GM23248 (cell line): ENCODE measurements at places on chromosomes 1 and 21.

GRCh38 chr1:214085325-214085724, 97.6 kb downstream of the PROX1 start:
- no peak for DNase-seq

- DNase-seq: peak; percentile 54
These were observed 42.1 kb downstream of the TRIM33 start for GRCh38 chr1:114468710-114469468.

DNA sequence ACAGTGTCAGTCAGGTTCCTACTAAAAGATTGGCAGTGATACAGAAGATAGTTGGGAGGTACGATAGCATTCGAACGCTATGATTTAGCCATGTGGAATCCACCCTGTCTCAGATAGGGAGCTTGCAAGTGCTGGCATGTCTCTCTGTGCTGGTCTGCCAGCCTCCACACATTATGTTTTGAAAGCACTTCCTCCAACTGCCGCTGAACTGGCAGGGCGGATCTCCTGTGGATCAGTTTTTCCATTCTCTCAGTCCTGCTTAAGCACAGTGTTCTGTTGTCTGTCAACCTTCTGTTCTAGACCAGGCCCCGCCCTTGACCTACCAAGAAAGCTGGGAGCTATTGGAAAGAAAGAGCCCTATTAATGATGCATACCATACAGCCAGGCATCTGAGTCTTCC, 65.5 kb upstream of the PALMD start:
- peak; percentile 62 for DNase-seq

DNA sequence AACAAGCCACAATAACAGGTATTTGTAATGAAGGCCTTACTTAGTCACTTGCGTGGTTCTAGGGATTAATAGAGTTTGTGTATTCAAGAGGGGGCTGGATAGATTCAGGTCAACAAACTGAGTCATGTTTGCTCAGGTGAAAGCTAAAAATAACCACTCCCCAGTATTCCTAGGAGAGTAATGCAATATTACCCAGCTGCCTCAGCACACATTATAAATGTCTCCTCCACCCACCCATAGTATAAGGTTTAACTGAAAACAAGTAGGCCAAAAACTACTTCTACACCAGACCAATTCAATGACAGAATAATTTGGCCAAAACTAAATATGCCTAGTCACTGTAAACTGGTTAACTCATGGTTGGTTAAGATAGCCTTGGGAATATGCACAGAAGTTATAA, 34.4 kb downstream of the WLS start:
- DNase-seq: peak; percentile 24

DNA sequence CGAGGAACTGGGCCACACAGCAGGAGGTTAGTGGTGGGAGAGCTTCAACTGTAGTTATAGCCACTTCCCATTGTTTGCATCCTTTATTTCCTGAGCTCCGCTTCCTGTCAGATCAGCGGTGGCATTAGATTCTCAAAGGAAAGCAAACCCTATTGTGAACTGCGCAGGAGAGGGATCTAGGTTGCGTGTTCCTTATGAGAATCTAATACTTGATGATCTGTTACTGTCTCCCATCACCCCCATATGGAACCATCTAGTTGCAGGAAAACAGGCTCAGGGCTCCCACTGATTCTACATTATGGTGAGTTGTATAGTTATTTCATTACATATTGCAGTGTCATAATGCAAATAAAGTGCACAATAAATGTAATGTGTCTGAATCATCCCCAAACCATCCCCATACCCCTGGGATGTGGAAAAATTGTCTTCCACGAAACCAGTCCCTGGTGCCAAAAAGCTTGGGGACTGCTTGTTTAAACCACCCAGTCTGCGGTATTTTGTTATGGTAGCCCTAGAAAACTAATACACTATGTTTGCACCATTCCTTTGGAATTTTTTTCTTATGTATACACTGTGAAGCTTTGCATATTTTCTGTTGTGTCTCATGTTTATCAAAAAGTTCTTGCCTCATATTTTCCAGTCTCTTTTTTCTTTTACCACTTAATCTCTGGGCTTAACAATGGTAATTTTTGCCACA, 136.6 kb upstream of the IVNS1ABP start:
- peak; percentile 86 for DNase-seq

DNA sequence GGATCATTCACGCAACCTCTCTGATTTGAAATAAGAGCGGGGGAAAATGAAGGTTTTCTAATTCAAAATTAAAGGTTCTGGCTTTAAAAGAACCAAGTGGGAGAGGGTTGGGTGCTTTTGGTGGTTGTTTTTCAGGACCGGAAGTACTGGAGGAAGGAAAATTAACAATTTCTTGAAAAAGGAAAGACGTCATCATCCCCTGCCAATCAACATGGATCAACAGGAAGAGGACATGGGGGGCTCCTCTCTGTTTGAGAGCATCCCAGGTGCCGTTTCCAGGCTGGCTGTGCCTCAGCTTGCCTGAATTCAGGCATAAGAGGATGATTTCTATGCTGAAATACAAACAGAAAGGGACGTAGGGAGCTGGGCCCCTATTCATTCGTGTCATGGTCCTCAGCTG, 21.6 kb upstream of the NID1 start:
- DNase-seq: no peak

- DNase-seq: peak; percentile 31
These were observed 189.5 kb downstream of the RASAL2 start for GRCh38 chr1:178283409-178283808.

DNA sequence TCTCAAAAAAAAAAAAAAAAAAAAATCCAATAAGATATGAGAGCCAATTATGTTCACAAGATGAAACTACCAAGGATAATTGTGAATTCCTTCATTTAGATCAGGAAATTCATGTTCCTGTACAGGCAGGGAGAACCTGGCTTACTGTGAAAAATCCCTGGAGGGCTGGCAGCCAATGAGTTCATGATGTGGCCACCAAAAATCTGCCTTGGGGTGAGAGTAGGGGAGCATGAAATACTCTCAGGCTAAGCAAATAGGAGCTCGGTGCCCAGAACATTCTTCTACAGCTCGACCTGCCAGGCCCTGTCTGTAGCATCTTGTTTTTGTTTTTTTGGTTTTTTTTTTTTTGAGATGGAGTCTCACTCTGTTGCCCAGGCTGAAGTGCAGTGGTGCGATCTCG, 50.1 kb downstream of the PIK3CD start:
- peak; percentile 64 for DNase-seq

- DNase-seq: peak; percentile 27
These were observed 165.0 kb downstream of the TRIM33 start for GRCh38 chr1:114345930-114346479.

- DNase-seq: no peak
These were observed 53.0 kb downstream of the DMRTB1 start for GRCh38 chr1:53511933-53512806.

GRCh38 chr1:146051452-146051851, 29.9 kb upstream of the HJV start:
- no peak for DNase-seq

DNA sequence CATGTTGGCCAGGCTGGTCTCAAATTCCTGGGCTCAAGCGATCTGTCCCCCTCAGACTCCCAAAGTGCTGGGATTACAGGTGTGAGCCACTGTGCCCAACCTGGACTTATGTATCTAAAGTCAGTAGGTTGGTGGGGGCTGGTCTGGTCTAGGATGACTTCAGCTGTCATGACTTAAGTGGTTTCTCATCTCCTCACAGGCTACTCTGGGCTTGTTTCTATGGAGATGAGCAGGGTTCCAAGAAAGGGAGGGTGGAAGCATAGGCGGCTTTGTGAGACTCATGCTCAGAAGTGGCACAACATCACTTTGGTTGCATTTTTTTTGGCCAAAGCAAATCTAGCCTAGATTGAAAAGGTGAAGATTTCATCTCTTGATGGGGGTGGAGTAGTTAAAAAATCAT, 115.9 kb upstream of the IVNS1ABP start:
- no peak for DNase-seq

- peak; percentile 98 for DNase-seq
These were observed 292.1 kb upstream of the VAMP3 start for GRCh38 chr1:7478809-7479499.

DNA sequence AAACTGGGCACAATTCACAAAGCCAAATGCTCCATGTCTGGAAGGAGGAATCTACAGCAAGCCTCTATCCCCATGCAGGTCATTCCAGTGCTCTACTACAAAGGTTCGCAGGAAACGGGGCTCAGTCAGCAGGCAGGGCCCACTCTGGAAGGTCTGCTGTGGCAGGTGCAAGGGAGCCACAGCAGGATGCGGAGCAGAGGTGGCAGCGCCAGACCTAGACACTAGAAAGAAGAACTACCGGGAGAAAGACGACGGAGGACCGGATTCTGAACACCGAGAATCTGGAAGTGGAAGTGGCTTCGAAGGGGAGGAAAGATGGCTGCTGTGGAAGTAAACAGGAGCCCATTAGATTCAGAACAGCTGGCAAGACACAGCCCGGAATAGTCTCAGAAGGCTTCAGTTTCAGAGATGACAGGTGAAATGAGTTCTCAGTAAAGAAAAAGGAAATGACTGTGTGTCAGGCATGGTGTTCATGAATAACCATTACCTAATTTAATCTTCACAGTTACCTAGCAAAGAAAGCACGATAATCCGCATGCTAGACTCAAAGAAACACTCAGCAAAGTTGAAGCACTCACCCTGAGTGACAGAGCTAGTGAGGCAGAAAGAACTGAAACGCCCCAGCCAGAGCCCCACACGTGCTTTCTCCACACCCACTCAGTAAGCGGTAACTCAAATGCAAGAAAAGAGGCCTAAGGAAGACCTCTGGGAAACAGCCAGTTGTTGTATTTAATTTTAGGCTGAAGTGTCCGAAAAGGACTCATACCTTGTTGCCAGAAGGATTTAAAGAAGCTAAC, 21.4 kb downstream of the SETD4 start:
- no peak for DNase-seq

DNA sequence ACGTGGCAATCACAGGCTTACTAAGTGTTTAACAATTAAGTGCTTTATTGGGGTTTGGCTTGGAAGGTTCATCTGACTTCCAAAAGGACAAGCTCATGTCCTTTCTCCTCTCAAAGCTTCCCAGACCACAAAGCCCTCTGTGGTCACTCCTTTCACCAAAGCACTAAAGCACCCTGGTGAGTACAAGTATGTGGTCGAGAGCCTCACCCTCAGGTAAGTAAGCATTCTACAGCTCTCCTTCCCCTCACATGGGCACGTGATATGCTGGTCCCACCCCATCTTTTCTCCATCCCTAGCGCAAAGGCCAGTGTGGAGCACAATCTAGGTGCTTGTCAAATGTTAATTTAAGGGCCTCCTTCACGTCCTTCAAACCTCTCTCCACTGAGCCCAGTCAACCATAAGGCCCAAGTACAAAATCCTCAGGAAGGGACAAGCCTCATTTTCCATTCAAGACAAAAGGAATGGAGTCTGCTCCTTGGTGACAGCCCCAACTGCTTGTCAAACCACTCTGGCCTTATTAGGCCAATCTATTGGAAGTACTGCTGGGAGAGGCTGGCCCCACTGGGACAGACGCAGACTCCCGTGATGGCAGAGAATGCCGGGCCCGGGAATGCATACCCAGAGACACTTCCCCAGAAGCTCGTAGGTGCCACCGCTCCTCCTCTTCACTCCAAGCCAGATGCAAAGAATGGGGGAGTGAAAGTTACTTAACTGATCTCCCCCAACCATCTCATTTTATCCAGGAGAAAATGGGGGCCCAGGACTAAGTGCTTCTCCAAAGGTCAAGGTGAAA, 7.8 kb downstream of the STMN1 start:
- no peak for DNase-seq

- DNase-seq: no peak
These were observed 13.4 kb downstream of the SNAP47 start for GRCh38 chr1:227748496-227749182.

GRCh38 chr1:88877911-88878310, 13.5 kb downstream of the GTF2B start:
- no peak for DNase-seq

DNA sequence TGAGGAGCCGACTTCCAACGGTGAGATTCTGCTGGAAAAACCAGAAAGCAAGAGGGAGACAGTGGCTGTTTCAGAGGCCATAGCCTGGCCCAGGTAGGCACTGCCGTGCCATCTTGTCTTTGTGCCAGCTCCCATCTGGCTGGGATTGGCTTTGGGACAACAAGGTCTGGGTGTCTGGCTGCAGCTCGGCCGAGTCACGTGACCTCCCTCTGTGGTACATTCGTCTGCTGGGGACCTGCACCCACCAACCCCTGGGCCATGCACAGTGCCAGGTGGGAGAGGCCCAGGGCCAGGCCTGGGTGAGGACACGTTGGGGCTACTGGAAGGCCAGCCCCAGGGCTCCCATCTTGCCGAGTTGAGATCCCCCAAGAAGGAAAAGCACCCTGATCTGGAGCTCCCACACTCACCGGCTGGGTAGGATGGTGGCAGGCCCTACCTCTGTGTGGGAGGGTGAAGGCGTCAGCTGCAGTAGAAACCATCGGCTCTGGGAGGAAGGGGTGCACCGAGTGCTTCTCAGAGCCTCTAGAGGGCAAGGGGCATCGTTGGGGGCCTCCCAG, 25.3 kb upstream of the TTC34 start:
- DNase-seq: no peak

DNA sequence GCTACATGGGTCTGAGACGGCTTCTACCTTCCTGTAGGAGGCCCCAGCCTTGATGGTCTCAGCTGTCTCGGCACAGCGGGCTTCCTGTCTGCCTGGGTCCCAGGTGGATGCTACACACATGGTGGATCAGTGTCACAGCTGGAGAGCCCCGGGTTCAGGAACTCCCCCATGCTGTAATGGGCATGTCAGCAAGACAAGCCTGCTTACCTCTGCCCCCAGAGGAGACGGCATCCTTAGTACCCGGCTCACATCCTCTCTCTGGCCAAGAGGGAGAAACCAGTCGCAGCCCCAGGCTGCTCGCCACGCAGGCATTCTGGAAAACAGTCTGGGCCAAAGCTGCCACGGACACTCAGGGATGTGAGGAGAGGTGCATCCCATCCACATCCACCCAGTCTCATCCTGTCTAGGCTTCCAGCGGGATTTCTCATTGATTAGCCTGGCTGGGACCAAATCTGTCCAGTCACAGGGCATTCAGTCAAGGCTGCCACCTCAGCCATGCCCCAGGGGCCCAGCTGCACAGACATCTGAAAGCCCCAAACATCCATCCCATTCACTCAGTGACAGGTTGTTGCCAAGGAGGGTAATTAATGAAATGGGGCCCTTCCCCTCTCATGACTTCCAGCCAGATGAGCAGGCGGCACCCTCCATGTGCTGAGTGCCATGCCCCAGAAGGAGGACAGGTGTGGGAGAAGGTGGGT, 10.5 kb downstream of the SNAP47 start:
- DNase-seq: no peak

DNA sequence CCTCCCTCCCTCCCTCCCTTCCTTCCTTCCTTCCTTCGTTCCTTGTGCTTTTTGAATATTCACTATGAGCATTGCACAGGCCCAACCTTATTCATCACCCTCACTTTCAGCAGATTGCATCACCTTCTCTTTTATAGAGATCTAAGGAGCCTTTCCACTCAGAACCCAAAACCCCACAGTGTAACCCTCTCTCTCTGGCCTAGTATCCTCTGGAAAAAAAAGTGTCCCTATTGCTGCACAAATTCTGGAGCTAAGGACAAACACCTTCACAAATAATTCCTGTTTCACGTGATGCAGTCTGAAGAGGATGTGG, 25.6 kb downstream of the OR10J5 start:
- peak; percentile 2 for DNase-seq
